ENCODE measurements at places on chromosomes 6 and 20.

GRCh38 chr6:169981568-169981967 lies 230.1 kb downstream of the ERMARD start:
- no peak for DNase-seq

DNA sequence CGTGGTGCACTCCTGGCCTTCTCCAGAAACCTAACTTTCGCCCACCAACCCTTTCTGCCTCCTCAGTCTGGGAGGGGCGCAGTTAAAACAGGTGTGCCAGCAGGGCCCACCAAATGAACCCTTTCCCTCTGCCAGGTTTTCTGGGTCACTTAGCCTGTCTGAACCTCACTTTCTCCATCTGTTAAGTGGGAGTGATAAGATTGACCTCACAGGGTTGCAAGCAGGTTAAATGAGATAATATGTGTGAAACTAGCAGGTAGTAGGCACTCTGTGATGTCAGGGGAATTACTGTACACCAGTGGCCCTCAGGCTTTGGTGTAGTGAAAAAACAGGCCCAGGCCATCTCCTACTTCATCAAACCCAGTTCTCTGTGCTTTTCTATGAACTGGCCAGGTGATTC lies 14.1 kb downstream of the BNIP5 start:
- DNase-seq: no peak

DNA sequence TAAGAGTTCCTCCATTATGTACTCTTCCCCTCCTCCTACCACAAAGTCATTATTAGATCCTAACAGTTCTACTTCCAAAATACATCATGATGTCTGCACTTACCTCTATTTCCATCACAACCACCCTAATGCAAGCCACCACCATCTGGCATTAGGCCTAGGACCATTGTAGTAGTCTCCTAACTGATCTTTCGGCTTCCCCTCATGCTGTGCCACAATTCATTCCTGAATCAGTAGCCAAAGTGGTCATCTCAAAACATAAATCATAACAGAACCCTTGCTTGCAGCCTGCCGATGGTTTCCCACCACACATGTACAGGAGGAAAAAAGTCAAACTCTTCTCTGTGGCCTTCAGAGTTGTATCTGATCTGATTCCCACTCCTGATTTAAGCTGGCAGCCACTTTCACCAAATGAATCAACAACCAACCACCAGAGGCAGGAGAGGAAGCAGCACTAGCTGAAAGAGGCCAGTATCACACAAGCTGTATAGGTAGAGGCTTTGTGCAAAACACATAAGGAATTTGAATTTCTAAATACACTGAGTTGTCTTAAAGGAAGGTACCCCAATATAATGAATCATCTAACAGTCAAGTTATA lies 26.1 kb downstream of the FAM184A start:
- no peak for DNase-seq

- no peak for DNase-seq
Measured at GRCh38 chr6:156984178-156984738, 207.1 kb downstream of the ARID1B start.

DNA sequence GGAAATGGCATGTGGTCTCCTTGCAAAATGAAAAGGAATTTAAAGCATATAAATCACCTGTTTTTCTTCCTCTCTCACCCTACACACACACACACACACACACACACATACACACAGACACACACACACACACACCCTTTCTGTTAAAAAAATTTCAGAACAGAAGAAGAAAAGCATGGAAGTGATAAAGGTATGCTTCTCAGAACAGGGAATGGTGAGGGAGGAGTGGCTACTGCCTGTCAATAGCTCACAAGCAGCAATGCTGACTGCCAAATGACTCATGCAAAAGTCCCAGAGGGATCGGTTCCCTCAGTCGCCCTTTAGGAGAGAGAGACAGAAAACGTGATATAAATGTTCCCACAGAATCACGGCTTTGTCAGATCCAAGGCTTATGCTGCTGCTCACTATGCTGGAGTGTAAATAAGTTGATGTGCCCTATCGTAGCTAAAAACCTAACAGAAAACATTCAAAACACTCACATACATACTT lies 102.6 kb downstream of the IBTK start:
- peak; percentile 79 for DNase-seq
